ENCODE measurements at places on chromosomes 11 and 22.

GRCh38 chr22:37819105-37819433 lies 4.1 kb upstream of the GALR3 start:
- no peak for DNase-seq

- no peak for DNase-seq
These were observed 72.3 kb upstream of the POU2AF2 start for GRCh38 chr11:111173221-111173620.

DNA sequence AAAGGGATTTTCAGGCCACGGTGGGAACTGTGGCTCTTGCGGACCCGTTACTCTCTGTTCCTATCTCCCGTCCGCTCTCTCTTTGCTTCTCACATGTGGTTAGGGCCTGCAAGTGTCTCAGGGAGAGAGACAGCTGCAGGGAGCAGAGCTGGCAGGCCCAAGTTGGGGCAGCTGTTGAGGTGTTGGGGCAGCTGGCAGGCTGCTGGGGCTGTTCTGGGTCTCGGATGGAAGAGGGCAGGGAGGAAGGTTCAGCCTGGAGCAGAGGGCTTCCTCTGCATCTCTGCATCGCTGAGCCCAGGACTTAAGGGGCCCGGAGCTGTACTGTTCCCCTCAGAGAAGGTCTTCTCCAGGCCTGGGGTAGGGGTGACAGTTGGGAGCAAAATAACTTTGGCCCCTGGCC lies 2.6 kb upstream of the CNIH2 start:
- no peak for DNase-seq

DNA sequence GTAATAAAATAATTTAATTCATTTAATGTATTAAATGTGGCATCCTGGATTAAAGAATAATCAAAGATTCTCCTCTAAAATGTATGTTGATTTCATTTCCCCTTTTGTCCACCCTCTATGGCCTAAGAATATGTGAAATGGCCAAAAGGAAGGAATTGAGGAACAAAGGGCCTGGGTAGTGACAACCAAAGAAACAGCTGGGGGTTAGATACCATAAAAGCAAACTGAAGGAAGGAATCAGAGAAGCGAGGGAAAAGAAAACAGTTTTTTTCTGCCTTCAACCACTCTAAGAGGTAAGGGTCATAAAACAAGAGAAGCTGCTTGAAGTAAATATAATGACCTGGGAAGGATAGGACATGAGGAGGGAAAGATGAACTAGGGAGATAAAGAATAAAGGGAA lies 139.3 kb downstream of the FAM76B start:
- no peak for DNase-seq

- DNase-seq = no peak
These were observed 21.9 kb upstream of the NFRKB start for GRCh38 chr11:129917231-129917630.

DNA sequence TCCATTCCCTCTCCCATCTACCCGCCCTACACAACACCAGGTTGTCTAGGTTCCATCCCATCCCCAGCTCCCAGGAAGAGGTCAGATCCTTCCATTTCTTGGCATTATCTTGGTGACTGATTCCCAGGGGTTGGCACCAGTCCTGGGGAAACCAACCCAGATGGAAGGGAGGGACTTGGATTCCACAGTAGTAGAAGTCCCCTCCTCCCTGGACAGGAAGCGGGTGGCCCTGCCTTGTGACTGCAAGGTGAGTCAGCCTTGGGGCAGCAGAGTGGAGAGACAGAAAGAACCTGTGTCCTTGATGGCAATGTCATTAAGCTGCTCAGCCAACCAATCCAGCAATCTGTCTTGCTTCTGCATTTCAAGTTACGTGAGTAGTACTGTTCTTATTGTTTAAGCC lies 26.5 kb downstream of the SYT13 start:
- DNase-seq = no peak

DNA sequence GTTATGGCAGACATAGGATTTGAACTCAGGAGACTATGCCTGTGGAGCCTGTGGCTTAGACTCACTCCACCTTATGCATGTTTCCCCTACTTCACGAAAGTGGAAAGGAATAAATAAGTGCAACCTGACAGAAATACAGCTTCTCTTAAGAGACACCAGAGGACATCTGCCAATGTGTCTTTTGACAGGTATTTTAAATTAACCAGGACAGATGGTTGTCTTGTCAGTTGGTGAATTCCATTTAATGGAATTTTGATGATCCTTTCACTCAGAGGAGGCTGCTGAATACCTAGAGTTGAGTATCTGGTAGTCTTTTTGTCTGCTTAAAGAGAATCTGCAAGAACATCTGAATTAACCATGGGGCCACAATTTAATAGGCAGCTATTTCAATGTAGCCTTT lies 46.1 kb downstream of the NELL1 start:
- no peak for DNase-seq

GRCh38 chr22:48727454-48728058 lies 1100.1 kb downstream of the BRD1 start:
- DNase-seq = no peak

- no peak for DNase-seq
These were observed 397 bp upstream of the CD44 start for GRCh38 chr11:35138606-35138942.

- no peak for DNase-seq
These were observed 20.7 kb upstream of the CDC42EP2 start for GRCh38 chr11:65293909-65294381.

DNA sequence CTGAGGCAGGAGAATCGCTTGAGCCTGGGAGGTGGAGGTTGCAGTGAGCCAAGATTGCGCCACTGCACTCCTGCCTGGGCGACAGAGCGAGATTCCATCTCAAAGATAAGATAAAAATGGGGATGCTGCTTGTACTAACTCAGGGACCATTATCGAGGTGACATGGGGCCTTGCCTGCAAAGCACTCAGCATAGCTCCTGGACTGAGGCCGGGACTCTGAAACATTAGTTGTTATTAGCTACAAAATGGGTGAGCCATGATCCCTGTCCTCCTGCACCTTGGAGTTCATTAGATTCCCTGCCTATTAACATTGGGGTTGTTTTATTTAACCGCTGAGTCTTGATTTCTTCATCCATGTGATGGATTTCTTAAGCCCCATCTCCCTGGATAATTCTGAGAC lies 5.1 kb downstream of the PPP2R5B start:
- DNase-seq = no peak

DNA sequence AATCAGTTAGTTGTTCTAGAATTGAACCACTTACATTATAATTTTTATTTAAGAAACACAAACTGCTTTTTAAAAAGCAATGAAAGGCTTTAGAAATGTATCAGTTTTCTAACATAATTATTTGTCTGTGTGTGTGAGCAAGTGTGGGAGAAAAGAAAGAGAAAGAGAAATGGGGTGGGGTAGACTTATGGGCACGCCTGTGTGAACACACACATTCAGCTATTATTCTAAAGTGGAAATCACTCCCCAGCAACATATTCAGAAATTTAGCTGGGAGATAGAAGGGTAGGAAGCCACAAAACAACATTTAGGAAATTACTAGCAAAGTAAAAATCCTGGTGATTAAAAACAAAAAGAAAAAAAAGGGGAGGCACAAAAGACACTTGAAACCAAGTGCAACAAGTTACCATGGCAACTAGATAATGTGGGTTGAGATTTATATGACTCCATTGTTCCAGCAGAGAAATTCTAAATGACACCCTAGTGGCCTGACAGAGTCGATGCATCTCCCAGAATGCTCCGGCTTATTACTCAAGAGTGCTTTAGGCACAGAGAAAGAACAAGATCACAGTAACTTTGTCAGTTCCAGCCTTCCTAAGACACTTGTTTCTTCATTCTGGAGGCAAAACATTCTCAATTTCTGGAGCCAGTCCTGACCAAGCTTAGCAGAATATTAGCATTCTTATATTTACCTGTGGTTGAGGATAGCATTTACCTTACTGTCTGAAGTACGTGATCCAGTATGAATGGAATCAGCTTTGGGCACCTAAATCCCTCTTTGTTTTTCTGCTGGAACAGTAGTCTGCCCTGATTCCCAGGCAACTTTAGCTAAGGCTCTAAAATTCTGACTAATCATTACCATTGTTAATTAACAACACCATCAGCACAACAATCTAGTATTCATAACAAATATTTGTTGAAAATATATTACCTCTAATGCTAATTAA lies 444.4 kb downstream of the DLG2 start:
- no peak for DNase-seq

- DNase-seq = no peak
These were observed 85.8 kb upstream of the NARS2 start for GRCh38 chr11:78660471-78660870.

DNA sequence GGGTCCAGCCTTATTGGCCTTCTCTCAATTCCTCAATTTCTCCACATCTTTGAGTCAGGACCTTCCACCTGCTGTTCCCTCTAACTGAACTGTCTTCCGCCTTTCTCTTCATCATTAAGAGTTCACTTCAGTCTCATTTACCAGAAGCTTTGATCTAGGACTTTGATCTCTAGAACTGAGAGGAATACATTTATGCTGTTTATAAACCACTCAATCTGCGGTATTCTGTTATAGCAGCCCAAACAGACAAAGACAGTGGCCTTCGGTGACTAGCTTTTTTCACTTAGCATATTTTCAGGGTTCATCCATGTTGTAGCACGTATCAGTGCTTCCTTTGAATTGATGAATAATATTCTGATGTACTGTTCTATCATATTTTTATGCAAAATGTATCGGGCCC lies 10.5 kb downstream of the CLPB start:
- DNase-seq = no peak

DNA sequence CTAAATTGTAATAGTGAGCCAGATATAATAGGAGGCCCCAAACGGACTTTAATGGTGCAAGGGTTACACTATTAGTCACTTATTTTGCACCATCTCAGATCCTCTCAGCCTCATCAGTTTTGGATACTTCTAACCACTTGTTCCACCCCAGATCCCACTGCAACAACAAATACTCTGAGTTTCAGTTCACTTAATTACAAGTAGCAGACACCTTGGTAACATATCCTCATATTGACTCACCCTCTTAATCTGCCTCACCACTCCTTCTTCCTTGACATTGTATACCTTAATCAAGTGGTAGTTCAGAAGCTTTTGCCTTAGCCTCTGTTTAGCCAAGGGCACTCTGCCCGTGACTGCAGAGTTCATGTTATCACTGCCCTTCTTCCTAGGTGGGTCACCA lies 256.1 kb upstream of the UBASH3B start:
- DNase-seq = no peak

- DNase-seq = no peak
These were observed 38.9 kb downstream of the TBC1D22A start for GRCh38 chr22:46801331-46801811.

GRCh38 chr11:12536566-12536965 lies 137.7 kb upstream of the TEAD1 start:
- no peak for DNase-seq

DNA sequence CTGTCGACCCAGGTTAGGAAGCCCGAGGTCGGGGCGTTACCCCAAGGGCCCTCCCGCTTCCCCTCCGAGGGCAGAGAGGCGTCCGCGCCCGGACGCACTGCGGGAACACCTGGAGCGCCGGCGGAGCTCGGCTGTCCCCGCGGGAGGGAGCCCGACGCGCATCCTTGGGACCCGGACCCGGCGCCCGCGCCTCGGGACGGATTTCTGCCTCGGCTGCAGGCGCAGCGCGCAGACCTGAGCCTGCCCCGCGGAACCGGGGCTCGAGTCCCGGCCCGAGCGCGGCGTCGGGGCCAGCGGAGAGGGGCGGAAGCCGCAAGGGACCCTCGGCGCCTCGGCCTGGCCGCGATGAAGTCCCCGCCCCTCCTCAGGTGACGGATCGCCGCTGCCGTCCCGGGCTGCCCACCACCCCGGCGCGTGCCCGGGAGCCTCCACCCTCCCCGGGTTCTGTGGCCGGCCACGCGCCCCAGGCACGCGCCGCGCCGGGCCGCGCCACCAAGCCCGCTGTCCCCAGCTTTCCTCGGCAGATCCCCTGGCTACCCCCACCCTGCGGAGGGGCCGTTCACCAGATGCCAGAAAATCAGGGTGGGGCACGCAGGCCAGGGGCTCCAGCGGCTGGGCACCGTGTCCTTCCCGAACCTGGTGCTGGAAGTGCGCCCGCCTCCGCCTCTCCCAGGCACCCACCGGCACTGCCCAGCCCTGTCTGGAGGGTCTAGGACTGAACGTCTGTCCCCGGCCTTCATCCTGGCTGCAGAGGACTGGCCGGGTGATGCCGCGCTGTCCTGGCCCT lies 410 bp downstream of the GLB1L3 start:
- no peak for DNase-seq

DNA sequence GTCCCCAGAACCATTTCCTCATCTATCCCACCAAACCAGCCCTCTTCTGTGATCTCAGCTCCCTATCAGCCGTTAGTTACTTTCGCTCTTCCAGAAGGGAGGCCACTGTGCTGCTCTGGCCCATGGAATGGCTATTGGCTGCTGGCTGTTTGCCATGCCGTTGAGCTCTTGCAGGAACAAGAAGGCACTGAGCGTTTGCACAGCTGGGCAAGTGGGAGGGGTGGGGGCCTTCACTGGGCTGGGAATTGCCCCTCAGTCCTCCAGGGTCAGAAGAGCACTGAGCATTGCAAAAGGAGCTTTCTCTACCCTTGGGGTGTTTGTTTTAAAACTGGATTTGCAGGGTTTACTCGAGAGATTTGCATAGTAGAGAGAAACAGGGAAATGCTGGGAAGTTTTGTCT lies 129.0 kb upstream of the PARVA start:
- peak; percentile 50 for DNase-seq

DNA sequence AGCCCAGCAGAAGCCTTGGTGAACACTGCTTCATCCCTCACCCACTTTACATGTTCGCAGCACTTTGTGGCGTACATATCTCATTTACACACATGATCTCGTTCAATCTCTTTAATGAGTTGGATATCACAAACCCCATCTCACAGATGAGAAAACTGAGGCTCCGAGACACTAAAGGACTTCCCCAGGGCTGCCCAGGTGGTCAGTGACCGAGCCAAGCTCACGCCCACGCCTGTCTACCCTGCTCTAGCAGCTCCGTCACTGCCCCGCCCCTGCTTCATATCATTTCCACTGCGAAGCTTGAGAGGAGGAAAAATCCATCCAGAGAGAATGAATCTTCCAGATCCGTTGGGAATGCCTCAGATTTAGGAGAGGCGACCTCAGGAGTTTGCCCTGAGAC lies 11.8 kb upstream of the DSCAML1 start:
- DNase-seq = no peak

GRCh38 chr22:27032091-27032761 lies 374.8 kb downstream of the MIAT start:
- DNase-seq = no peak

- no peak for DNase-seq
These were observed 387.7 kb downstream of the TMEM135 start for GRCh38 chr11:87425391-87425790.

GRCh38 chr11:102117472-102118113 lies 7.3 kb downstream of the YAP1 start:
- DNase-seq = no peak

DNA sequence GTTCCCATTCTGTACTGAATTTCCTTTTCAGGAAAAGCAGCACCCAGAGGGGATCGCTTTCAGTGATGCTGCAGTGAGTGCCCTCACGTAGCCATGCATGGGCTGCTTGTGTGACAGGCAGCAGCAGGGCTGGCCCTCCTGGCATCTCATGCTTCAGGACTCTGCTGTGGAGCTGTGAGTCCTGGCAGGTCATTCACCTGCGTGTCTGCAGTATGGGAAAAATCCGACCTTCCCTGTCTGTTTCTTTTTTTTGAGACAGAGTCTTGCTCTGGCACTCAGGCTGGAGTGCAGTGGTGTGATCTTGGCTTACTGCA lies 13.4 kb downstream of the GLB1L2 start:
- DNase-seq = no peak

Measured in epithelial cell of prostate (primary cell).